ENCODE measurements at places on chromosomes 1 and 21.

GRCh38 chr1:230261928-230262650 lies 164.0 kb downstream of the PGBD5 start:
- no peak for DNase-seq

- DNase-seq = no peak
Measured at GRCh38 chr1:202711949-202712635, 1.8 kb upstream of the SYT2 start.

DNA sequence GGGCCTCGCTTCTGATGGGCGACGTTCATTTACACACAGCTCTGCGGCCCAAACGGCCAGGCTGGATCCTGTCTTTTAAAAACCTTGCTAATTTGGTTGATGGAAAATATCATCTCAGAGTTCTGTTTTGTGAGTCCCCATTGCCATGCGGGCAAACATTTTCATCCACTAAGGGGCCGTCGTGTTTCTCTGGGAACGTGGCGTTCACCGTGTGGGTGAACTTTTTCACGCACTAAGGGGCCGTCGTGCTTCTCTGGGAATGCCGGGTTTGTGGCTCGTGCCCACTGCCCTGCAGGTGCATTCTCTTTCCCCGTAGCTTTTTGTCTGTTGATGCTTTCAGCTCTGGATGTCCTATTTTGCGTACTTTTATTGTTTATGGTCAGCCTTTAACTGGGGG lies 6.8 kb downstream of the COL18A1 start:
- no peak for DNase-seq

GRCh38 chr1:225613006-225613405 lies 39.9 kb downstream of the ENAH start:
- DNase-seq = no peak

DNA sequence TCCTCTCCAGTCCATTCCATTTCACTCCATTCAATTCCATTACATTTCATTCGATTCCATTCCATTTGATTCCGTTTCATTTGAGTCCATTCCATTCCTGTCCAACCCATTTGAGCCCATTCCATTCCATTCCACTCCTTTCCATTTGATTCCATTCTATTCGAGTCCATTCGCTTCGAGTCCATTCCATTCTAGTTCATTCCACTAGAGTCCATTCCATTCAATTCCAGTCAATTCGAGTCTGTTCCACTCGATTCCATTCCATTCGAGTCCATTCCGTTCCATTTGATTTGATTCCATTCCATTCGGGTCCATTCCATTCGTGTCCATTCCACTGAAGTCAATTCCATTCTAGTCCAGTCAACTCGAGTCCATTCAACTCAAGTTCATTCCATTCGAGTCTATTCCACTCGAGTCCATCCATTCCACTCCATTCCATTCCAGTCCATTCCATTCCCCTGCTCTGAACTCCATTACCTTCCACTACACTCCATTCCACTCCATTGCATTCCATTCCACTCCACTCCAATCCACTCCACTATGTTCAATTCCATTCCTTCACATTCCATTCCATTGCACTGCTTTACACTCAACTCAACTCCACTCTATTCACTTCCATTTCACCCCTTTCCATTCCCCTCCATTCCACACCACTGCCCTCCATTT lies 2569.4 kb upstream of the TPTE start:
- DNase-seq = no peak

- DNase-seq = peak; percentile 24
Measured at GRCh38 chr1:224622831-224623230, 6.7 kb downstream of the CNIH3 start.

- DNase-seq = no peak
Measured at GRCh38 chr1:32255072-32256071, 4.3 kb downstream of the LCK start.

Data from suppressor macrophage treated with lipopolysaccharide for 1 hour (primary cell).